ENCODE measurements at places on chromosomes 3 and 15.

GRCh38 chr3:189652042-189652441, 20.9 kb downstream of the TP63 start:
- no peak for DNase-seq

DNA sequence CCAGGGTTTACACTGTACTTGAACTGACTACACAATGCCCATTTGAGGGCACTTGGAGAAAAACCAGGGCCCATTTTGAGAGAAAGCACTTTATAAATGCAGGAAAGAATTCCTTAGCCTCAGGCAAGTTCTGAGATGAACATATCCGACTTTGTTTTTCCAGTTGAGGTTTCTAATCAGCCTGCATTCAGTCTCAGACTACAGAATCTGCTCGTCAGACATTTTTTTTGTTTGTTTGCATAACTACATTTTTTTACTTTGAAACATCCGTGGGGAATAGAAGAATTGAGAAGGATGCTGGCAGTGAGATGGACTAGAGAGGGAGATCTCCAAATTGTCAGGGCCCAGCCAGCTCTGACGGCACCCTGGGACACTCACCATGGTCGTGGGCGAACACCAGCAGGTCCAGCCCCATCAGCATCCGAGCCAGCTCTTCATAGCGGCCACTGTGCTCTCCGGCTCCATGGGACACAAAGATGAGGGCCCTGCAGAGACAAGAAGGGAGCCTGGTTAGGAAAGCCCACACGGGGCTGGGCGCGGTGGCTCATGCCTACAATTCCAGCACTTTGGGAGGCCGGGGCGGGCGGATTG, 40.8 kb downstream of the MGLL start:
- no peak for DNase-seq

GRCh38 chr3:105582015-105582414, 215.3 kb downstream of the ALCAM start:
- no peak for DNase-seq

- DNase-seq, result peak; percentile 44
Observed at GRCh38 chr15:80160570-80161156, 7.9 kb downstream of the FAH start.

- no peak for DNase-seq
Observed at GRCh38 chr15:91196127-91196526, 96.1 kb downstream of the SV2B start.

DNA sequence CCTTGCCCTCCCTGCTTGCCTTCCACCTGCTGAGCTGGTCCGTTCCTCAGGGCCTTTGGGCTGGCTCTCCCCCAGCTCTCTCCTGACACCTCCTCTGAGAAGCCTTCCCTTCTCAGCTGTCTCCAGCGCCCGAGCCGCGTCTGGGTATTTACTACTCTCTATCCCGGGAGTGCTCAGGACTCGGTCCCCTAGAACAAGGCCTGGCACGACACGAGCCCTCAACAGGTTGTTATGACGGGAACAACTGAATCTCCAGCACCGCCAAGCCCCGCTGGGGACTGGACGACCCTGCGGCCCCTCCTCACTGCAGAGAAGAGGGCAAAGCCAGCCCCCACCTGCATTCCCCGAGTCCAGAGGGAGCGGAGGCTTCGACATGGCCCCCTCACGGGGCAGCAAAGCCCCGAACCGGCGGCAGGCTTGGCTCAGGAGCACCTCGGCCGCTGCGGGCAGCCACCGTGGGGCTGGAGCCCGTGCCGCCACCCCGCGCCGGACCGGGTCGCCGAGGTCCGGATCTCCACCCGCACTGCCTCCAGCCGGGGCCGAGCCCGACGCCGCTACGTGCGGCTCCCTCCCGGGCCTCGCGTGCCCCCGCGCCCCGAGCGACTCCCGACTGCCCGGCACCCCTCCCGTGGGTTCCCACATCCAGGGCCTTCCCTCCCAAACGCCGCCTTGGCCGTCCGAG, 792 bp downstream of the TPRA1 start:
- no peak for DNase-seq

- no peak for DNase-seq
Observed at GRCh38 chr3:148513096-148513543, 184.6 kb upstream of the AGTR1 start.

DNA sequence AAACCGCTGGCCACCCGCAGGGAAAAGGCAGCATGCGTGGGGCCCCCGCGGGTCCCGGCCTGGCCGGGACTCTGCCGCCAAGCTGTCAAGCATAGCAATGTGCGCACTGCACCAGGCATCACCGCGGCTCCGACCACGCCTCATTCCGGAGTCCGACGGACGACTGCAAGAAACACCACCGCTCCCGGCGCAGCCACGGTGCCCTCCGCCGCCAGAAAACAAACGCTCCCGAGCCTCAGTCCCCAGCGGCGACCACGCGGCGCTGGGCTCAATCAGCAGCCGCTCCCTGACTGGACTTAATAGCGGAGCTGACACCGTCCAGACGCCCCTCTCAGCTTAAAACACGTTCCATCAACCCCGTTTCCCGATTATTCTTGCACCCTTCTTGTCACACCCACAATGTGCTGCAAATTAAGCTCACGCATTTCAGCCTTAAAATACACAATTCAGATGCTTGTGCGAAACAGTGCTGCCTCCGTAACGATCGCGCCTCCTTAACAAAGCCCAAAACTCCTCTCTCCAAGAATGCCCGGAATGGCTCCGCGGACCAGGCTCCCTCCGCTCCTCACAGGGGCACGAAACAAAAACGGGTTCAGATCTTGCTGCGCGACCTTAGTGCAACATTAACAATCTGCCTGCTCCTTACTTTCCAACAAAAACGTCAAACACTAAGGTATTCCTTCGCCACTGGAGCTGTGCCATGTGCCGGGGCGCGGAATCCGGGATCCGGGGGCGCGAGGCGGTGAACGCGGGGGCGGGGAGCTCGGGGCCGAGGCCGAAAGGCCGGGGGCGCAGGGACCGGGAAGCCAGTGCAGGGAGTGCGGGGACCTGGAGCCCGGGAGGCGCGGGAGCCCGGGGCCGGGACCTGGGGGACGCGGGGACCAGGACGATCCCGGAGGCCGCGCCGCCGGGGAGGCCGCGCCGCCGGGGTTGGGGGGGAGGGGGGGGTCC, 655 bp downstream of the CYFIP1 start:
- DNase-seq, result peak; percentile 60

DNA sequence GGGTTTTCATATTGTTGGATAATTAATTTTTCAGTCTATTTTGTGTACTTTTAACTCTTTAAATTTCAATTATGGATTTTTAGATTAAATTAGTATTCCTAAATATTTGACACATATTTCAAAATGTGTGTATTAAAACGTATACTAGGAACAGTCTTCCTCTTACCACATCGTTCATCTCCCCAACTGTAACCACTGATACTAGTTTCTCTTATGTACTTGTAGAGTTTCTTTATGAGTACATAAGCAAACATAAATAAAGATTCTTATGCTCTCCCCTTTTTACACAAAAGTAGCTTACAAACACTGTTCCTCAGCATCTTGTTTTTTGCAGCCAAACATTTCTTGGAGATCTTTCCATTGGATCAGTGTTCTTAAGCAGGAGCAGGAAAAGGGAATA, 45.9 kb downstream of the CMSS1 start:
- no peak for DNase-seq

DNA sequence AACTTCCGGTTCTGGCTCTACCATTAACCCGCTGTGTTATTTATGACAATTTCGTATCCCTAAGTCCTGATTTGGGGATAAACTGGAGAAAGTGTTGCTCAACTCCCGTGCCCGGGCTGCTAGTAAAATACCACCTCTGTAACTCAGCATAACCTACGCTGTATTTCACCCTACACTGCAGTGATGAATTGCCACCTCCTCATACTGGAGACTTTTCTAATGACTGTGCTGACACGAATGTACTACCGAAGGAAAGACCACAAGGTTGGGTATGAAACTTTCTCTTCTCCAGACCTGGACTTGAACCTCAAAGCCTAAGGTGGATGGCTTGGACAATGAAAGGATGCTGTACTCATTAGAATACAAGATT, 16.5 kb downstream of the SLC51A start:
- no peak for DNase-seq

DNA sequence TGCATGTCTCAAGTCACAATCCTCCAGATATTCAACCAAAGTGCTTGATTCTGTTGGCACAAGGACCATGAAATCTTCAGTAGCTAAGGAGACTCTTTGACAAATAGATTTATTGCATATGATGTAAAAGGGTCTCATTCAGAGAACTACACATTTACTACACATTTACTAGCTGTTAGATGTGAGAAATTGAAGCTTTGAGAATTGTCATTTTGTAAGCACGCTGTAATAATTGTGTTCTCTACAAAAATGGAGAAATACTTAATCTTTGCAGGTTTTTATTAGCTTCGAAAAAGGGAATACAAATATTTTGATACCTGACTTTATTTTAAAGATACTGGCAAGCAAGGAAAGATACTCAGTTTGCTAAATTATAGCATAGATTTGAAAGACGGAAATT, 70.2 kb upstream of the CHD2 start:
- no peak for DNase-seq

GRCh38 chr3:27507515-27508266, 23.5 kb upstream of the SLC4A7 start:
- no peak for DNase-seq

DNA sequence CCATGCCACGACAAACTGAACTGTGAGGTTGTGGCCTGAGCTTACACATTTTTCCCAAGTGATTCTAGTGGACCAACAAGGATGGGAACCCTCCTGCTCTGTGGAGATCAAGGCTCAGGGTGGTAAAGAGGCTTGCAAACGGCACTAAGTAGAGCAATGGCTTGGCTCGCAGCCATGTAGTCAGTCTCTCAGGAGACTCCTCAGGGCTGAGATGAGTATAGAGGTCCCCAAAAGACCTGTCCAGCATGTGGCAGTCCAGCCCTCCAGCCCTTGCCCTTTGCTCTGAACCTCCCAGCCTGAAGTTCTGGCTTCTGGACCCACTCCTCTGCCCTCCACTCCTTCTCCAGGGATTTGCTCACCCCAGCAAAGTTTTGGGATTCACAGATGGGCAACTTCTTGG, 8.3 kb upstream of the CAMP start:
- DNase-seq, result no peak

- no peak for DNase-seq
Observed at GRCh38 chr3:51610708-51611107, 60.3 kb upstream of the TEX264 start.

- DNase-seq, result no peak
Observed at GRCh38 chr3:177538048-177538749, 340.9 kb upstream of the TBL1XR1 start.

GRCh38 chr3:43948013-43948412, 257.3 kb downstream of the ABHD5 start:
- DNase-seq, result no peak

GRCh38 chr3:127733781-127734180, 61.0 kb downstream of the ABTB1 start:
- no peak for DNase-seq

- no peak for DNase-seq
Observed at GRCh38 chr3:50167841-50168209, 12.7 kb downstream of the SEMA3F start.

GRCh38 chr15:99399061-99399460, 147.8 kb downstream of the LRRC28 start:
- no peak for DNase-seq

- DNase-seq, result no peak
Observed at GRCh38 chr3:186979852-186980251, 49.5 kb downstream of the ST6GAL1 start.

- no peak for DNase-seq
Observed at GRCh38 chr3:96101006-96101560, 713.3 kb upstream of the EPHA6 start.

DNA sequence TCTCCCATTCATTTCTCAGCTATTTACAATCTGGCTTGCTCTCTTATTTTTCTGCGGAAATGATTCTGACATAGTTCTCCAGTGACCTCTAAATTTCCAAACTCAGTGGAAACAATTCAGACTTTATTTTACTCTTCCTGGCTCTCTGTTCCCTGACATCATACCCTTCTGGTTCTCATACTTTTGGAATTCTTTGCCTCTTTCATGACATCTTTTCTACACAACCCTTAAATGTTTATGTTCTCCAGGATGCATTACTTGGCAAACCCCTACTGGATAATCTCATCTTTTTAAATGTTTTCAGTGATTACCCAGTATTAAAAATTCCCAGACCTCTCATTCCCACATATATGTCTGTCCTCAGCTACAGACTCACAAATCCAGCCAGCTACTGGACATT, 23.9 kb upstream of the PLSCR4 start:
- no peak for DNase-seq

- no peak for DNase-seq
Observed at GRCh38 chr15:25251700-25252390, 187.0 kb downstream of the UBE3A start.

GRCh38 chr3:186538779-186539178, 5.4 kb downstream of the CRYGS start:
- no peak for DNase-seq

GRCh38 chr3:124063197-124063909, 71.4 kb upstream of the ROPN1 start:
- no peak for DNase-seq

- DNase-seq, result no peak
Observed at GRCh38 chr3:76505202-76505845, 534.6 kb upstream of the ROBO2 start.

DNA sequence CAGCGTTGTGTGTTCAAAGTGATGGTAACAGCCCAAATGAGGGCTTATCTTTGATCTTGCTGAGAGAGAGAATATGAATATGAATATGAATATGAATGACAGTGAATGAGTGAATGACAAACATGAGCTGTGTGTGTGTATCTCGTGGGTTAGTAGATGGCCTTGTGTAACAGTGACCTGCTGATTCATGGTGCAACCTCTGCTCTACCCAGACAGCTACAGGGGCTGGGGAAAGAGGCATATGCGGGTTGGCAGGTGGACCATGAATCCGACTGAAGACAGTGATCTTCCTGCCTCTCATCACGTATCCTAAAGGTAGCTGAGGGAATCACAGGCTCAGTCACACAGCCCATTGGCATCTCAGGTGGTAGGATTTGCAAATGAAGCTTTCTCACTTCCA, 58.2 kb downstream of the CHDH start:
- DNase-seq, result no peak

DNA sequence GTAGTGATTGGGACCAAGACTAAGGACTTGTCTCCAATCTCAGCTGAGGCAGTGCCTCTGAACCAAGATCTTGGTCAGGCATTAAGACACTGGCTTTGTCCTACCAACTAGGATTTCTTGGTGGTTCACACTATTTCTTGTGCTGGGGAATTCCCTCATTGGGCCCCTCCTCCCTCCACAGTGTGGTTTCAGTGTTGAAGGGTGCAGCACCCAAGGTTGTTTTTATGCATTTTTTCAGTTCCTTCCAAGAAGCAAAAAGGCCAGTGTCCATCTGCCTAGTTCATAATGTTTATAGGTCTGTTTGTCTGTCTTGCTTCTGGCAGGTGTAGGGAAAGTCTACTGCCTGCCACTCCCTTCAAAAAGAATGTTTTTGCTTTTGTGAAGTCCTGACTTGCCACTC, 10.6 kb upstream of the ITPKA start:
- peak; percentile 62 for DNase-seq

- no peak for DNase-seq
Observed at GRCh38 chr3:190000187-190000860, 120.4 kb downstream of the P3H2 start.

DNA sequence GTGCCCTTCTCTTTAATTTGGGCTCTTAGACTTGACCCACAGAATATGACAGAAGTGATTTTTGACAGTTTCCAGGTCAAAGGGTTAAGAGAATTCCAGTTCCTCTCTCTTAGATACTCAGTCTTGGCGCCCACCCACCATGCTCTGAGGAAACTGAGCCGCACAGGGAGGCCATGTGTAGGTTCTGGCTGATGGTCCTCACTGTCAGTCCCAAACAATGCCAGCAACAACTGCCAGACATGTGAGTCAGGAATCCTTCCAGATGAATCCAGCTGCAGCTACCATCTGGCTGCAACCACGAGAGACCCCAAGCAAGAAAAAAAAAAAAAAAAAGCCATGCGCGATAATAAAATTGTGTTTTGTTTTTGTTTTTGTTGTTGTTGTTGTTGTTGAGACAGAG, 326.6 kb downstream of the MAGI1 start:
- DNase-seq, result no peak

Measured in GM12891 (cell line).